Head of caudate nucleus (tissue), 42 donors: ENCODE measurements at places on chromosomes 3 and 15.

- no peak for DNase-seq
These were observed 9.4 kb upstream of the ACTC1 start for GRCh38 chr15:34804776-34805175.

- DNase-seq = peak; percentile 64
These were observed 28.0 kb downstream of the KLHDC8B start for GRCh38 chr3:49199239-49199899.

GRCh38 chr3:99114565-99115291, 213.2 kb upstream of the DCBLD2 start:
- DNase-seq = no peak

- no peak for DNase-seq
These were observed 36.3 kb upstream of the UTS2B start for GRCh38 chr3:191366675-191367074.

- no peak for DNase-seq
These were observed 246.8 kb upstream of the STT3B start for GRCh38 chr3:31285833-31286486.

GRCh38 chr3:106126067-106126845, 257.4 kb upstream of the CBLB start:
- DNase-seq = no peak

DNA sequence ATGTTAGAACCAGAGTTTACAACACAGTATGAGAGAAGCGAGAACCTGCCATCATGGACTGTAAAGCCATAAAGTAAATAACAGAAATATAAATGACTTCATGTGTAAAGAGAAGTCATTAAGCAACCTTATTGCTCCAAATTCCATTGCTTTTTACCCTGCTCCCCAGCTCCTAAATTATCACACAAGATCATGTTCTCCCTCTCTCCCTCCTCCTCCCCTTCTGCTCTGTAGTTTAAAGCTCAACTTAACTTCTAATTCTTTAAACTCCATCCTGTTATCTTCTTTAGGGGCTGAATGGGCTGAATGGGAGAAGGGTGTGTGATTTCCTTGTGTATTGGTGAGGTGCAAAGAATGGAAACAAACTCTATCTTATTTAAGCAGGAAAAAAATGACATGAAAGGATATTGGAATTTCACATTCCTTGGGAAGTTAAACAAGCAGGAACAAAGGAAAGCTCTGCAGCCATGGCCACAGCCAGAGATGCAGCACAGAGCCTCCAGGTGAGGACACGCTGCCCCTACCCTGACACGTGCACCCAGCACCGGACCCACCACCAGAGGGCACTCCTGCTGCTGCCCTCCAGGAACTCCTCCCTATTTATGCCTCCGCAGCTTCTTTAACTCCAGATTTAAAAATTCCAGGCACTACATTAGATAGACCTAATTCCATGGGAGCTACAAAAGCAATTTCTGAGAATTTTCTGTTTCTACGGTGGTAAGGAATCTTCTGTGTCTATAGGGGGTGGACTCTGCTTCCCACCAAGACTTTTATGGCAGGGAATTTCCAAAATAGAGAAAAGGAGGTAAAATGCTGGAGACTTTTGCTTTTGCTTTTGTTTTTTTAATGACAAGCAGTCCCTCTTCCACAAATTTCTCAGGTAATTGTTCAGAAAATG, 76.9 kb upstream of the ABI3BP start:
- DNase-seq = peak; percentile 16

GRCh38 chr15:85354461-85354860, 25.9 kb upstream of the AKAP13 start:
- no peak for DNase-seq

GRCh38 chr3:189683546-189684255, 52.5 kb downstream of the TP63 start:
- no peak for DNase-seq

GRCh38 chr3:67030785-67031740, 33.0 kb downstream of the KBTBD8 start:
- DNase-seq = no peak

DNA sequence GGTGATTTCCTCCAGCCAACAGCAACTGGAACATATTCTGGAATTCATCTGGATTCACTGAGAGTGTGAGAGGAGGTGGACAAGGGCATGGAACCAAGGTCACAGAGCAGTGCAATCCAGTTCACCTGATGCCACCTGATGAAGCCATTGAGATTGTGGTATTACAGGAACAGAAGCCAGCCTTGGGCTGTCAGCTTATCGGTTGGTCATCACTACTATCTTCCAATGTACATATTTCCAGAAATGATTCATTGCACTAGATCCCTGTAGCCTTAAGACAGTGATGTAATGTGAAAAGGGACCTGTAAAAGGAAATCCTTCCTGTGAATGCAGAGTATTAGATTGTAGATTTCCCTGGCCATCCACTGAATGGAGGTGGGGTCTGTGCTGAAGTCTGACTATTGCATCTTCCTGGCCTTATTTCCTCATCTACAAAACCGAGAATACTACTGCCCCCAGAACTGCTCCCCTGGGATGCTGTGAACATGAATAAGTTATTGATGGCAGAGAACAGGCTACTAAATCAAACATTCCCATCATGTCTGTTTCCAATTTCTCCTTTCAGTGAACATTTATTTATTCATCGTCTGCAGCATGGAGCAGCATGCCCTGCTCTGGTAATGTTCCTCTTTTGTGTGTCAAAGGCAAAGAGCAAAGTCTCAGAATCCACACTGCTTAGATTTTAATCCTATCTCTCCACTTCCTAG, 47.4 kb upstream of the TPM1 start:
- no peak for DNase-seq

GRCh38 chr3:98894791-98895576, 6.5 kb downstream of the DCBLD2 start:
- DNase-seq = no peak

DNA sequence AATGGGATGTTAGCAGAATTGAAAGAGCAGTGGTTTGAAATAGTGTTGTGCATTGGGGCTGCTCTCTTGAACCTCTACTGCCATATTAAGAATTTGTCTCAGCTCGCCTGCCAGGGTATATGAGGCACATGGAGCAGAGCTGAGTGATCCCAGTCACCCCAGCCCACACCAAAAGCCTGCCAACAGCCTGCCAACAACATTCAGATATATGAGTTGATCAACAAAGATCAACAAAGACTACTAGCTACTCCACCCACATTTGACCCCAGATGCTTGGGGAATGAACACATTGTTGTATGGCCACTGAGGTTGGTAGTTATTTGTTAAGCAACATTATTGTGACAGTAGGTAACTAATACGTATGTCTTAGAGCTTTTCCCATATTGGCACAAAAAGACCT, 570.9 kb upstream of the IL12A start:
- DNase-seq = no peak

DNA sequence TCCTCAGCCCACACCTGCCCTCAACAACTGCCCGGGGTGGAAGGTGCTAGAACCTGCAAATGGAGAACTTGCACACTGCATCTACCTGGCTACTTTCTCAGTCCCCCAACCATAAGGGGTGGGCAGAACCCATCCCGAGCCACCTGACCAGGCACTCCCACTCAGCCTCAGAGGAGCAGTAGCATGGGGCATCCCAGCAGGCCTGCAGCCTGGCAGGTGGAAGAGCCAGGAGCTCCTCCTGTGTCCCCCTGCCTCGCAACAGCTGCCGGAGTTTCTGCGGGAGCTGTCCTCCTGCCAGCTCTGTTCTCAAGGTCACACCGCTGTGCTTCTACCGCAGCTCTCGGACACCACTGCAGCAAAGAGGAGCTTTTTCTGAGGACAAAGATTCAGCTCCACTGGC, 27.5 kb downstream of the RAB6B start:
- no peak for DNase-seq

DNA sequence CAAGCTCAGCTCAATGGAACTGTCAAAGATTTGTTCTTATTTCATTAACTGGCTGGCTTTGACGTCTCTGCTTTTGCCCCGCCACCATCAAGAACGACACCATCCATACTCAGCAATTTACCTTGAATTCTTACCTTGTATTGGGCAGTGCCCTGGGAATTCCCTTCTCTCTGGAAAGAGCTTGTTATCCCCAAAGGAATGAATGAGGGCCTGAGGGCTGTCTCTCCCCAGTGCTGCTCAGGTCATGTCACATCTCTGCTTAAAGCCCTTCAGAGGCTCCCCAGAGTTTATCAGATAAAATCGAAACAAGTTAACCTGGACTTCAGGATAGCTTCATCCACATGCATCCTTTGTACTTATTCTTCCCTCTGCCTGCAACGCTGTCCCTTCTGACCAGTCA, 5.9 kb upstream of the WNT5A start:
- DNase-seq = no peak

- DNase-seq = no peak
These were observed 46.2 kb upstream of the CTDSPL2 start for GRCh38 chr15:44381236-44381635.

DNA sequence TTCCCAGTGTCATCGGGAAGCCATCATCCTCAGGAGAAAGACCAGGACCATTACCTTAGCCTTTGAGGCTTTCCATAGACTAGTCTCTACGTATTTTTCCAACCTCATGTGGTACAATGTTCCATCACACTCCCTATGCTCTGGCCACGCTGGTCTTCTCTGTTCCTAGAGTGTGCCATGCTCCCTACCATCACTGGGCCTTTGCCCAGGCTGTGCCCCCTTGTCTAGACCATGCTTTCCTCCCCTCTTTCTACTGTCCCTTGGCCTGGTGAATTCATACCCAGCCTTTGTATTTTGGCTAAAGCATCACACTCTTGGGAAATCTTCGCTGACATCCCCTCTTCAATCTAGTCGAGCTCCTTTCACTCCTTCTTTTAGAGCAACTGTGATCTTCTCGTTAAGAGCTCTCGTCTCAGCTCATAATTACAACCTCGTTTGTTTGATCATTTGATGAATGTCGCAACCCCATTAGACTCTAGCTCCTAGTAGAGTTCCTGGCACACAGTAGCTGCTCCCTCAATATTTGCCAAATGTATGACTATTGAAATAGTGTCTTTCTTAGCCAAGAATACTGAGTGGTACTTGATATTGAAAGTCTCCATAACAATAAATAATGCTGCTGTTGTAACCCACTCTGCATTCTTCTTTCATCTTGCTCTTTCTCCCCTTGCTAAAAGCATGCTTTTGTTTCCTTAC, 100.2 kb upstream of the FAM3D start:
- DNase-seq = no peak

- no peak for DNase-seq
These were observed 21.9 kb upstream of the USP13 start for GRCh38 chr3:179630753-179631451.

- DNase-seq = no peak
These were observed 12.6 kb downstream of the GTF2A2 start for GRCh38 chr15:59644756-59645155.

DNA sequence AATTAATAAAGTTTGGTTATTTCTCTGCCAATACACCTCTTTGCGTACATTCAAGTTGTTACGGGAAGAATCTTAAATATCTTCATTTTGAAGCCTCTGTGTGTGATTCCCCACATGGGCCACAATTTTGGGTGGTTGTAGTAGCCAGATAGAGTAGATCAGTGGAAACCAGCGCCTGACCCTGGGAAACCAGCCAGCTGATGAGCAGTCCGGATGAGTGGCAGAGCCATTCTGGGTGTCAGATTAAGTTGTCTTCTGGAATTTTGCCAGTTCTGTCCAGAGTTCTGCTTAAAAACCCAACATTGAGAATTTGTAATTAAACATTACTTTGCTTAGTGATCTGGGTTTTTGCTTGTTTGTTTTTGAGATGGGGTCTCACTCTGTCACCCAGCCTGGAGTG, 49.7 kb downstream of the MRPS25 start:
- no peak for DNase-seq

DNA sequence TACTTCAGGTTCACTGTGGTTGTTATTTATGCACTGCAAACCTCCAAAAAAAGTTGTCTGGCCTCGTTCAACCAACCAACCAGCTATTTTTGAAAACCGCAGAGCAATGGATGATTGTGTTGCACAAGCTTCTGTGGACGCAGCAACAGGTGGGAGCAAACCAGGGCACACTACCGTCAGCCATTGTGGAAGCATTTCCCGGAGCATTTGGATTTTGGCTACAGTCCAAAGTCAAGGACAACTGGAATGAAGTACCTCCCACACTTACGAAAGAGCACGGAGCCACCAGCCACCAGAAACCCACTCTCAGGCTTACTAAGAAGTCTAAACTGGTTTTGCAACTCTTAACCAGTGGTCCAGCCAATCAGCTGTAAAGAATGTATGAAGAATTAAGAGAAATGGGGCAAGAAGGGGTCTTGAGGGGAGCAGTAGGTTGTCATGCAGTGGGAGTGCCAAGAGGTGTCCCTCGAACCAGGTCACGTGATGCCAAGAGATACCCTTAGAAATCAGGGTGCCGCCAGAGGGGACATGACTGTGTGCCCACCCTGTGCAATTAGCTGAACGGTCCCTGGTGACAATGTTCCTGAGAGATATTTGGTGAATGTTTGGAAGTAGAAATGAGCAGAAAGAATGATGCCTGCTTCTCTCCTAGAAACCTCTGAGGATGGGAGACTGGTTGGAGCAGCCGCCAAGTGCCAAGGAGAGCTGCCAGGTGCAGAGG, 68.9 kb upstream of the PCSK6 start:
- DNase-seq = no peak

DNA sequence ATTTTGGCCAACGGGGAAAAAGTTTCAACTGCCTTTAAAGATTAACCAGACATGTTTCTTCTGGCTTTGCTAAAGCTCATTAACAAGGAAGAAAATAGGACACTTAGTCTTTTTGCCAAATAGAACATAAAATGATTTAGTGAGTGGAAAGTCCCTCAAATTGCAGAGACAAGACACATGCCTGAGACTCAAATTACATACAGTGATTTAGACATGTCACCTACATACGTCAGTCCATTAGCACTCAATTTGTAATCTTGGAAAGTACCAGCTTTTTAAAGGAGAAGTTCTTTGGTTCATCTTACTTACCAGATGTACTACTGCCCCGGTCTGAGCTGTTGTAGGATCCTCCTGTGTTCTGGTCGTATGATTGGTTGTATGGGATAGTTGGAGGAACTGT, 1134.2 kb downstream of the ROBO1 start:
- DNase-seq = no peak

DNA sequence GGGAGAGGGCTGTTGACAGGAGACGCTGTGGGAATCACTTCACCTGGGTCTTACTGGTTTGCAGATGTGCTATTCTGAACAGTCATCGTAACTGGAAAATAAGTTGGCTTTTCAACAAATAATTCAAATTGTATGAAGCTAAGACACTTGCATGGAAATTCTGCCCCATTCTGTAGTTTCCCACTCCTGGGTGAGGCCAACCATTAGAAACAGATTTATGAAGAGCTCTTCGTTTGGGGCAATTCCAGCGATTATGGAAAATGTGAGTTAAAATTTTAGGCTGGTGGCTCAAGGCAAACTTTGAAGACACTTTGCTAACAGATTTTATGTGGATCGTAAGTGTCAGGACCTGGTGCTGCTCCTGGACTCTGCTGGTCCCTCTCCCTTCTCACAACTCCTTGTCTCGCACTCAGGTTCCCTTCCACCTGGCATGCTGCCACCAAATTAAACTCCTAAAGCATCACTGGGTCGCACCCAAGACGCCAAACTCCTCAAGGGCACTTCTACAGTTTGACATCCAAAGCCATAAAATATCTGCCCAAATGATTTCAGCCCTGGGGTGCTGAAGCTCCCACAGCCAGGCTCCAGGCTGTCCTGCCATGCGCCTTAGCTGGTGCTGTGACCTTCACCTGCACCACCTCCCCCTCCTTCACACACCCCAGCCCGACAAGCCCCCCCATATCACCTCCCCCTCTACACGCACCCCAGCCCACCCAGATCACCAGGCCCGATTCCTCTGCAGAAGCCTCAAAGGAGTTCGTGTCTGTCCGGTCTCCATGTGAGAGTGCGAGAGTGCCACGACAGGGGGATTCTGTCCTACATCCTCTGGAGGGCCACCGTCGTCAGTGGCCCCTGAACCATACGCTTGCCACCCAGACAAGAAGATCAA, 138.4 kb downstream of the NSMCE3 start:
- DNase-seq = no peak

GRCh38 chr15:48616216-48616615, 29.3 kb downstream of the FBN1 start:
- DNase-seq = no peak
